Hematopoietic multipotent progenitor cell (in vitro differentiated cells): ENCODE measurements at places on chromosomes 12 and 14. TPM values are rescaled to one million over a fixed set of nuclear protein-coding genes. Genes with fewer than 3 reads are reported as not detected.

DNA sequence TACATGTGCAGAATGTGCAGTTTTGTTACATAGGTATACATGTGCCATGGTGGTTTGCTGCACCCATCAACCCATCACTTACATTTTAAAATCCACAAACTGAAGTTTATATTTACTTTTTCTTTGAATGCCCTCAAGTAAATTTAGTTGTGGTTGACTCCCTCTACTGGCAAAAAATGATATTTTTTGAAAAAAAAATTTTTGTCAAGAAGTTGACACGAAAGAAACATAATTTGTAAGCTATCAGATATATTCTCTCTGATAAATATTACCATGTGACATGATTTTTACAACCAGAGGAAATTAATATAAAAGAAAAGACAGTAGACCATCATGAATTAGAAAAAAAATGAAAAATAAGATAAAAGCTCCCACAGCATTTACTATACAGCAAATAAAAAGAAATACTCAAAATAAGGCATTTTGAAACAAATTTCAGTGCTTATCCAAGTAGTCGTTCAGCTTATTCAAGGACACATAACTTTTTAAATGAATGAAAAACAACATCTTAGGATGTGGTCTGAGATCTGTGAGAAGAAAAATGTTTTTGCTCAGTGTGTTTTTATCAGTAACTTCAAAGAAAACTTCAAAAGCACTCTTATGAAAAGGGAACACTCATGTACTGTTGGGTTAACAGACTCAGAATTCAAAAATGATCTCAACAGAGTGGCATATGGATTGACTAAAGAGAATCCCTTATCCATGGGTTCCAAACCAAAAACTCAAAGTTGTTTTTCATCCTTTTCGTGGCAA lies 30.0 kb upstream of the GRIP1 start:
- DNase-seq, result peak; percentile 62

DNA sequence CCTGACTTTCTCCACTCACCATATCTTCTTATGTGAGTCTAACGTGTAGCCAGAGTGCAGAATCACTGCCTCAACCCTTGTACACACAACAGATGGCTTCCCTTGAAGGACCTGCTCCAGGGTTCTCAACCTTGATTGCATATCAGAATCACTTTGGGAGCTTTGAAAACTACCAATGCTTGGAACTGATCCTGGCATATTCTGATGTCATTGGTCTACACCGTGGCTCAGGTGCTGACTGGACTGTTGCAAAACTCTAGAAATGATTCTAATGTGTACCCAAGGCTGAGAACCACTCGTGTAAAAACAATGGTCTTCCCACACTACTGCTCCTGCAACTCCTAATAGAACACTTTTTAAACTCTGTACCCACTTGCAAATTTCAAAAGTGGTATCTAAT lies 18.5 kb downstream of the TMEM132D start:
- no peak for DNase-seq

GRCh38 chr12:122366685-122367475 lies 55.6 kb downstream of the CLIP1 start:
- no peak for DNase-seq

DNA sequence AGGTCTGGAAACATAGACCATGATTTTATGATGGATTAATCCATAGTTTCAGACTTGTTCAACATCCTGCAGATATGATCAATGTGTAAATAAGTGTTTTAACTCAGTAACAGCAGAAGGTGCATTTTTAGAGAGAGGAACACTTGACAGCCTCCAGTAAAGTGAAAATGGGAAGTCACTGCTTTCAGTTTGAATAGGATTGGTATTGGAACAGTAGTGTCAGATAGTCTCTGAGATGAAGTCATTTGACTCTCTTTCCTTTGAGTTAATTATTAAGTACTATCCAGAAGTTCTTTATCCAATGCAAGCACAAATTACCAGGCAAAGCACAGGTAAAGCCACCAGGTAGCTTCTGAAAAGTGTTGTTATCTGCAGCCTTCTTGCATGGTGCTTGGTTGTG lies 14.5 kb upstream of the NAV3 start:
- no peak for DNase-seq

GRCh38 chr14:106442857-106443256 lies 916.5 kb downstream of the TMEM121 start:
- DNase-seq, result peak; percentile 94

DNA sequence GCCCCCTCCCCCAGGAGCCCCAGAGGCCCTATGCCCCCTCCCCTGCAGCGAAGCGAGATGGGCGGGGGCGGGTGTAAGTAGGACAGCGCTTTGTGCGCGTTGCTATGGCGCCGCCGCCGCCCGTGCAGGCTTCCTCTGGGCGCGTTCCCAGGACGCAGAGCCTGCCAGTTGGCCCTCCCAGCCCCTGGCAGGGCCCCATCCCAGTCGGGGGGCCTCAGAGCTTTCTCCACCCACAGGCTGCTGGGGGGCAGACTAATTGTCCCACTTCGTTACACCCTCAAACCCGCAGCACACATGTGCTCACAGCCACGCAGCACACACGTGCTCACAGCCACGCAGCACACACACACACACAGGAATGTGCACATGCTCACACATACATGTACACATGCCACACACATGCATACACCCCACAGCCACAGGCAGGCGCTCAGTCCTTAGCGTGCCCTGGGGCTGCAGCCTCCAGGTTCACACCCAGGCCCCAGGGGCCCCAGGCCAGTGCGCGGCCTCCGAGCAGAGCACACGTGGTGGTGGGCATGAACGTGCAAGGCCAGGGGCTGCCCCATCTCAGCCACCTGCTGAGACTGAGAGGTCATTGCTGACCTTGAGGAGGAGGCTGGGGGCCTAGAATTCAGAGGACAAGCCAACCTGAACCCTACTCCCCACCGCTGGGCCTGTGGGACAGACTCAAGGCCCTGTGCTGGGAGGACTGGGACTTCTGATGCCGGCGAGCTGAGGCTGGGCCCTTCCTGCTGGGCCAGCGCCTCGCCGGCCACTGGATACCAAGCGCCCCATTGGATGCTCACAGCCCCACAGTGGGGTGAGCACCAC lies 15.6 kb downstream of the TRMT61A start:
- no peak for DNase-seq

GRCh38 chr12:52216100-52216499 lies 16.9 kb upstream of the KRT7 start:
- no peak for DNase-seq

The CACNA1C gene
- 0.54 TPM for total RNA-seq

The DPPA3 gene
- not detected for total RNA-seq

The GLT8D2 gene
- total RNA-seq, result not detected

The EML5 gene
- total RNA-seq, result 0.54 TPM

The EGLN3 gene
- 9.4 TPM for total RNA-seq
